ENCODE measurements at places on chromosomes 6 and 20.

- no peak for DNase-seq
These were observed 29.8 kb downstream of the PDYN start for GRCh38 chr20:1964061-1964460.

- no peak for DNase-seq
These were observed at the start of gene OCSTAMP for GRCh38 chr20:46550461-46550860. Gene OCSTAMP, minus strand, starts transcription at chr20:46550654. Its CDS starts 94 bp downstream, at chr20:46550560.

DNA sequence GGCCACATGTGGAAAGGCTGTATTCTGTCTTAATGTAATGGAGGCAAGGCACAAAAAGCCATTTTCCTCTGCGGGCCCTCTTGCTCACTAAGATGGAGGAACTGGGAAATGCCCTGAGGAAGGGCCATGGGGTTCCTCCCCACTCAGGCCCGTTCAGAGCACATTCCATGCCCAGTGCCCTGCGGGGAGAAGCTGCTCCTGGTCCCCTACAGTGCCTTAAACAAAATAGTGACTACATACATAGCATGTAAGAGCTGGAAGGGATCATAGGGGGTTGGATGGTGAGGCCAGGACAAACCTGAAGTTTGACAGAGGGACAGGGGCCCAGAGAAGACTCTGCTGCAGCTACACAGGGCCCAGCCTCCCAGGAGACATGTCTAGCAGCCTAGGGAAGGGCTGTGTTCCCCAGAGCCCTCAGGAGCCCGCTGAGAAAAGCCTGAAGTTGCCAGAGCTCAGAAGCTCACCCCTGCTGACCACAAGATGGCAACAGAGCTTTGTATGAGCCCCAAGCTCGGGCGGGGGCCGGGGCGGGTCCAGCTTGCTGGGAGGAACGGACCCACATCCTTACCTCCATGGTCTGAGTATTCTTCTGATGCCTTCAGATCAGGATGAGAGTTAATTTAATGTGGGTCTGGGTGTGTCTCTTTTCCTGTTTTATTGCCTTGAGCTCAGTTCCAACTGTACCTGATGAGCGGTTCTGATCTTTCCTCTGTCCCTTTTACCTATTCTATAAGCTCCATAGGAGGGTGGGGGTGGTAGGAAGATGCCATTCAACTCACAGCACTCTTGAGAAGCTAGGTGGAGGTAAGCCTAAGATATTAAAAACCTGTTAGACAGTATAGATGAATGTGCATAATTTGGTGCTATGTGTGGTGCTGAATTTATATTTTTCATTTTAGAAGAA, 242.9 kb downstream of the CDC5L start:
- no peak for DNase-seq

DNA sequence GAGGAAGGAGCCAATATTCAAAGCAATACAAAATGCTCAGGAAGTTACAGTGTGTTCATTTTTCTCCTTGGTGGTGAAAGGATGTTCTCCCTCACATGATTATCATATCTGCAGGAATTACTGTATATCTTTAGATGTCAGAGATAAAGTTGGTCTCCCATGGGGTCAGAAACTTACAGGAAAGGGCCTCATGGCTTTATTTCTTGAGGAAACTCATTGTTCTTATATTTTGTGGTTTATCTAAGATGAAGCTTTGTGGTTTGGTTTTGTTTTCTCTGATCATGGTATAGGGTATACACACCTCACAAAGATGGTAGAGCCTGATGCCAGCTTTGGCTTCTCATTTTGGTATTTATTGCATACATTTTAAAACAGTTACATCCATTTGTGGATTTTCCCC, 100.5 kb upstream of the STXBP5 start:
- no peak for DNase-seq

DNA sequence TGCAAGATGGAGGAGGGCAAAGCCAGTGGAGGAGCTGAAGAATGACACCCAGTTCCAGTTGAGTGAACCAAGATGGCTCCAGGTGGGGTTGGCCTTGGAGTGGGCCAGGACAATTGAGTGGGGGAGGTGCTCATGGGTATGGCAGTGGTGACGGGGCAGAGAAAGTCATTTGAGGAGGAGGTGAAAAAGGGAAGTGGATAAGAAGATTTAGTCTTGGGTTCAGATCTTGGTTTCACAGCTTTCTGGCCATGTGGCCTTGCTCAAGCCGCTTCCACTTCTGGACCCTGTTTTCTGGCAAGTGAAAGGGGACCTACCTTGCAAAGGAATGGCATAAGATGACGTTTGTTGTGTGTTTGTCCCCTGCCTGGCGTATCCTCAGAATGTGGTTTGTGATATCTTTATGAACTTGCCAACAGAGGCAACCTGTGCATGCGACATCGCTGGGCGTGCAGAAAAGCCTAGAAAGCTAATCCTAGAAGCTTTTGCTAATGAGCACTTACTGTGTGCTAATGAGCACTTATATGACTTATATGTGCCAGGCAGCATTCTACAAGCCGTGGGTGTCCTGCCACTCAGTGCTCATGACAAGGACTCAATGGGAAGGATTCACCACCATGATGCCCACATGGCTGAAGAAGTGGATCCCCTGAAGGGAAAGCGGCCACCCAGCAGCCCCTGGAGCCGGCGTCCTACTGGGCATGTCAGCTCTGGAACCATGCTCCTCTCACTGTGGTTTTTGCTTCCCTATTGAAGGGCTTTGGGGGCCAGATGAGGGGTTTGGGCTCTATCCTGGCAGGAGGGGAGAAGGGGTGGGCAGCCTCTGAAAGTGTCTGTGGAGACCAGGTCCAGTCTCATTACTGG, 23.6 kb upstream of the STX16 start:
- DNase-seq, result no peak

GRCh38 chr6:95203153-95203754, 374.1 kb upstream of the MANEA start:
- no peak for DNase-seq

DNA sequence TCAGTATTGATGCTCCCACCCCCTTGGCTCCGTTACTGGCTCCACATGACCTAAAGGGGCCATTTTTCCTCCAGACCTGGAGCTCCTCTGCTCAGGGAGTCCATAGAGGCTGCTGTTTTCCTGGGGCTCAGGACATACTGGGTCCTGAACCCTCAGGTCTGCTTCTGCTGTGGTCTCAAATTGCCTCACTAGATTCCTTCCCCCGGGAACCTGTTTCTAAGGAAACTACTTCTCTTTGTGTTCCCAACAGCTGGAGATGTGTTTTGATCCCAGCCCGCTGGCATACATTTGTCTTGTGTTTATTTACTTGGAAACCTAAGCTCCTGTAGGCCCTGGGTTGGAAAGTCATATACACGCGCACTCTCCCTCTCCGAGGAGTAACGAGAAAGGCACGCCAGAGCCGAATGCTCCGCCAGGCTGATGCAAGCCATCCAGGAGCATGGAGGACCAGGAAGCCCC, 222.8 kb downstream of the UST start:
- no peak for DNase-seq

DNA sequence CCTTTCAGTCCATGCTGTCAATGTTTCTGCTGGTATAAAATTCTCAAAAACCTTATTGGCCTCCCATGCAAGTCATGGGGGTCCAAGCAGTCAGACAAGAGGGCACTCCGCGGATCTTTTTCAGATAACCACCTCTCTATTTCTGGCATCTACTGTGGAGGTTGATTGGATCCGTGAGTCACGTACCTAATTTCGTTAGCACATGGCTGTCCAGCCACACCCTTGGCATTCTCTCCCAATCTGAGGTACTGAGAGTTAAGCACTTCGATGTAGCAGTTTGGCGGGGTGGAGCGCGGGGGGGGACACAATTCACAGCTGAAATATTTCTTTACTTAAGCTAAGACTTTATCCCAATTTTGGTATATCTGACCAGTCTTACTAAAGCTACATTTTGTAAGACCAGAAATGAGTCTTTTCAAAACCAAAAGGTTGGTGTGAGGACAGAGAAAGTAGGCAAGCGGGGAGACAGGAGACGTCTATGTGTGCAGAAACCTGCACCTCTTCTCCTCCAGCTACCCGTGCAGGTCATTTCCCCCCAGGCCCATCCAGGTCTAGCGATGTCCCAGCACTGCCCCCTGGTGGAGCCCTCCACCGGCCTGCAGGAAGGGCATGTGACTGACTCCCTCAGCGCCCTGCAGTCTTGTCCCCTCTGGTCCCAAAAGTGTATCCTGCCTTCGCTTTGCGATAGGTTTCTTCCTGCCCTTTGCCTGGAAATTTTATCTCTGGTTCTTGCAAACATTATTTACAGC, 113.1 kb downstream of the ADAT2 start:
- DNase-seq, result peak; percentile 18

DNA sequence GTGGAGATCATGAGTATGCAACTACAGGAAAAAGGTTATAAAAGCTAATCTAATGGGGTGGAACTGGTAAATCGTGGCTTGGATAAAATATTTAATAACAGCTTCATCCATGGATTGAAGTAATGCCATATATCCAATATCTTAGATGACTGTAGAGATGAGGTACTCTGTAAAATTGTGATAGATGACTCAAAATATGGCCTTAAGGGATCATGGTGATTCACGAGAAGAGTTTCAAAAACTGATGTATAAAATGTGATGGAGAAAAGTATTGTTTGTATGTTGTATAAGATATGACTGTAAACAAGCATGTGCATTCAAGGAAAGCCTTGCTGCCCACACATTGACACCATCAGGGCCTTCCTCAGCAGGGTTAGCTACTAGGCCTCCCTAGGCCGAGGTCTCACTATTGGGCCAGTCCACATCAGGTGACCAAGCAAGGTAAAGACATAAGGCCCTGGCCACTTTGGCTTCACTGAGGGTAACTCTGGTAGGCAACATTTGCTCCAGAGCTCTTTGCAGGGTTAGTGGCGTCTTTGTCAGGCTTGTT, 17.7 kb upstream of the CCN6 start:
- no peak for DNase-seq

DNA sequence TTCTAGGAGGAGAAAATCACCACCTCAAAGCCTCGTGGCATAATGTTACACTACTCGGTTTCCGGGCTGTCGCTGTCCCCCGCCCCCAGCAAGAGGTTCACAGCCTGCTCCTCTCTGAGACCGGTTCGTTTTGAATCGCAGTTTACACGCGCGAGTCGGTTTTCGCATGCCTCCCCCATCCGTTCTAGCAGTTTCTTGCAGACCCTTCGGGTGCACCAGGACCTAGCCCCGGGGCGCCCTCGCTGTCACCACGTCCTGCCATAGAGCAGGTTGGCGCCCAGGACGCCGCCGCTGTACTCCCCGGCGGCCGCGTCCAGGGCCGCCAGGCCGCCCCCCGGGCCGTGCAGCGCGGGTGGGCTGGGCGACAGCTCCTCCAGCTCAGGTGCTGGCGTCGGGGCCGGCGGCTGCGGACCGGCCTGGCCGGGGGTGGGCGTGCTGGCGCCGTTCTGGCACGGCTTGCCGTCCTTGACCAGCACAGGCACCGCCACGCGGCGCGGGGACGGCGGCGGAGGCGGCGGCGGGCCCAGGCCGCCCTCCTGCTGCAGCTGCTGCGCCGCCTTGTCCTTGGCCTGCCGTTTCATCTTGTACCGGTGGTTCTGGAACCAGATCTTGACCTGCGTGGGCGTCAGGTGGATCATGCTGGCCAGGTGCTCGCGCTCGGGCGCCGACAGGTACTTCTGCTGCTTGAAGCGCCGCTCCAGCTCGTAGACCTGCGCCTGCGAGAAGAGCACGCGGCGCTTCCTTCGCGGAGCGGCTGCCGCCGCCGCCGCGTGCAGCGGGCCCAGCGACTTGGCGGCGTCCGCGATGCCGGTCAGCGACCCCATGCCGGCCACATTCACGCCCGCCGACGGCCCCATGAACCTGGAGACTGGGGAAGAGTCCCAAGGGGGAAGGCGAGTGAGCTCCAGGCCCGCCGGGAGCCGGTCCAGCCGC, 1.4 kb downstream of the NKX2-4 start:
- peak; percentile 31 for DNase-seq

- DNase-seq, result no peak
These were observed 33.3 kb downstream of the ZC3H12D start for GRCh38 chr6:149451376-149452036.

GRCh38 chr20:61082720-61083119, 169.3 kb upstream of the CDH4 start:
- no peak for DNase-seq

DNA sequence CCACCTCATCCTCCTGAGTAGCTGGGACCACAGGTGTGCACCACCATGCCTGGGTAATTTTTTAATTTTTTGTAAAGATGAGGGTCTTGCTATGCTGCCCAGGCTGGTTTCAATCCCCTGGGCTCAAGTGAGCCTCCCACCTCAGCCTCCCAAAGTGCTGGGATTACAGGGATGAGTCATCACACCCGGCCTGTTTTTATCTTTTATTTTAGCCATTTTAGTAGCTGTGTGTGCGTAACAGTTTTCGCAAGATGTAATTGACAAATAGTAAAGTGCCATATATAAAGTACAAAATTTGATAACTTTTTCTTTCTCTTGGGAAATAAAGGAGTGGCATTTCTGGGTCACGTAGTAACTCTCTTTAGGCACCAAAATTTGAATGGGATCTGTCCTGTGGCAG, 21.4 kb downstream of the SNAI1 start:
- no peak for DNase-seq

DNA sequence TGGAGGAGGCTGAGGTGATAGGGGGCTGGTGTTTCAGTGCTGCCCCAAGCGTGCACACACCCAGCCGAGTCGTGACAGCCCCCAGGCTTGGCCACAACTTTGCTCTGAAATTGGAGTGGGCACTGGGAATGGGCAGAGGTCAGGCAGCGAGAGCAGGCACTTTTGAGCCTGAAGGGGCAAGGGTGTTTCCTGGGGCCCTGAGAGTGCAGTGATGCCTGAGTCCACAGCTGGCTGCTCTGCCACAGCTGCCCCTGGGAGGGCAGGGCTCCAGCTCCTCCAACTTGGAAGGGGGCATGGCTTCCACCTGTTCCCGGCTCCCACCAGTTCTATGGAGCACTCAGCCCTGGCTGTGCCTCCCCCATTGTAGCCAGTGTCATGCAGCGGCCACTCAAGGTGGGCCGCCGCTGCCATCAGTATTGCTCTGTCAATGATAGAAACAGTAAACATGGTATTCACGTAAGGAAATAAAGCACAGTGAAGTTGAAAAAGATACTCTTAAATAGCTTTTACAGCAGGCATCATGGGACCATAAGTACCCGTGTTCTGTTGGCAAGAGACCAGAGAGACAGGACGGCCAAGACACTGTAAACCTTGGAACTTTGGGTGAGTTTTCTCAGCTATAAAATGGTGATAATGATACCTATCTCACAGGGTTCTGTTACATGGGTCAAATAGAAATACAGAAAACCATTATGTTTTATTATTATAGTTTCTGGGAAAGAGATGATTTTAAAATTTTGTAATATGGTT, 108.9 kb downstream of the THEMIS start:
- DNase-seq, result no peak

DNA sequence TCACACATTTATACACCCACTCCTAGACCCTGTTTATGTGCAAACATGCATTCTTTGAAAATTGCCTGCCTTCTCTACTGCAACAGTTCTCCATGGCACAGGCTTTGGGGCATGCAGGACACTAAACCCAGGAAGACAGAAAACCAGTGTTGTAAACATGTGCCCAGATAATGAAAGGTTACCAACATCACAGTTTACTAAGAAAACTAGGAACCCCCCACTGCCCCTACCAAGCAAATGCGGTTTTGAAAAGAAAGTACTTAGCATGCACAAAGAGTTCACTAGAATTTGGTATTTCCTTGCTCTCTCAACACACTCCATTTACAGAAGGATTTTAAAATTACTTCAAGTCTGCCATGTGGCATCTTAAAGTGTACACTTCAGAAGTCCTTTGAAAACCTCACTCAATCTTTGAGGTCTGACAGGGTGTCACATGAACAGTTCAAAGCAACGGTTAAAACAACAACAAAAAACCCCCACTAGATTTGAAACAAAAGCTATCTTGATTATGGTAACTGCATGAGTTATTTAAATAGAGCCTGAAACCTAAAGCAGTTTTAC, 245.0 kb downstream of the GMPR start:
- DNase-seq, result no peak

GRCh38 chr6:24549158-24549557, 54.4 kb downstream of the ALDH5A1 start:
- no peak for DNase-seq
